ENCODE measurements at places on chromosomes 12 and 14.

DNA sequence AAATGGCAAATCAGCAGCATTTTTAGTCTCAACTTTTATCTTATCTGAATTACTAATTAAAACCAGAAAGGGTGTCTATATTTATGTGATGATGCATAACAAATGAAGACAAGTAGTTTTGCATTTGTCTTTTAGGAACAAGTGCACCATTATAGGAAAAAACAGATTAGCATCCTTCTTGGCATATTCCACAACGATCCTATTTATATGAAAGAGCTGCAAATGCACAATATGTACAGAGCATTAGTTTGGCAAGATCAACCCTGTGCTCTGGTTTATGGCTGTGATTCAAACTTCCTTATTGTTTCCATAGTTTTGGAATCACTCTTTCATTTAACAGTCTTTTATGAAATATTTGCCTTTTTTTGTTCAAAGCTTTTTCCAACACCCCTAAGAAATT lies 486.8 kb downstream of the KCNH5 start:
- no peak for DNase-seq

GRCh38 chr14:36439766-36440165 lies 80.3 kb downstream of the NKX2-1 start:
- no peak for DNase-seq

DNA sequence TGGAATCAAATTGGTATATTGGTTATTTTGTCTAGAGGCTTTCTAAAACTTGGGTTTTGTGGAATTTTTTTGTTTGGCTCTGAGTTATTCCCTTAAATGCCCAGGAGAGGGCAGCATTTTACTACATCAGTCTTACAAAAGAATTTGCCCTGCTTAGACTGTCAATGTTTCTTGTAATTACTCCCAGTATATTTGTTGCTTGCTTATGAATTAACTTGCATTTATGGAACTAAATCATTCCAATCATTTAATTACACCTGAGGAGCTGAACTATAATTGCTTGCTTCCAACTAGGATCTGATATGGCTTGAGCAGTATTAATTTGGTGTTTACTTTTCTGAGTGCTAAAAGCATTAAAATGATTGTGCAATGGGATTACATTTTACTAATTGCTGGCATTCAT lies 48.7 kb downstream of the MIPOL1 start:
- DNase-seq = no peak

DNA sequence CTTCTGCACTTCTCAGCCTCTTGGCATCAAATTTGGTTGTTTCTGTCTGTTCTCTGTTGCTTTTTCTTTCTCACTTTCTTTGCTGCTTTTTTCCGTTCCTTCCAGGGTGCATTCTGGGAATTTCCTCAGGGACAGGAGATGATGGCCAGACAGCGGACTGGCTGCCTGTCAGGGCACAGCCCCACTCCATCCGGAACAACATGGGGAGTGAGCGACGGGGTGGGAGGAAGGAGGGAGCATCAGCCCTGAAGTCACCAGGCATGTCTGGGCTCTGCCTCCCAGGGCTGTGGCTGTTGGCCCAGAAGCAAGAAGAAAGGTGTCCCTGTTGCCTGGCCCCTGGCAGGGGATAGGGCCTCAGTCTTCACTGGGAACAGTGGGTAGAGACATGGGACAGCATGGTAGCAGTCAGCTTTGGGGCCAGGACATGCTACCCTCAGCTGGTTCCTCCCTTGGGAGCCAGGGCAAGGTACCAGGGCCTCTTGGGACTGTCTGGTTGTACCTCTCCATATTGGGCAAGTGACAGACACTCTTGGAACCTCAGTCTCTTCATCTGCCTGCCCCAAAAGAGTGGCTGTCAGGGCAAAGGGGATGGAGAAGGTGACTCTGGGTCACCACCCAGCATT lies 8.6 kb downstream of the PGF start:
- DNase-seq = no peak

DNA sequence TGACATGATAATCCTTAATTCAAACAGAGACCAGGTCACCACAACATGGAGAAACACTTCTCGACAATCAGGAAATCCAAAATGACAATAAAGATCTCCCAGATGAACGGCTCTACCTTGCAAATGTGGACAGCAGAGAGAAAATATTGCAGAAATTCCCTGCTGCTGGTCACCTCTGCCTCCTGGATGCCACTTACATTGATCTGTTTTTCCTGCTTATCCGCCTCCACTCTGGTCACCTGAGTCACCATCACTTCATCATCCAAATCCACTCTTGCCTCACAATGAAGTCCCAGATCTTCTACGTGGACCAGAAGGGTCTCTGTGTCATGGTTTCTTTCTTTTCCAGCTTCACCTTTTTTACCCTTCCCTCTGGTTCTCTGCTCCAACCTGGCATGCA lies 21.1 kb downstream of the TTC9 start:
- no peak for DNase-seq

GRCh38 chr14:24995016-24995415 lies 54.9 kb downstream of the STXBP6 start:
- DNase-seq = no peak

- no peak for DNase-seq
Measured at GRCh38 chr12:39464976-39465695, 22.2 kb upstream of the KIF21A start.

DNA sequence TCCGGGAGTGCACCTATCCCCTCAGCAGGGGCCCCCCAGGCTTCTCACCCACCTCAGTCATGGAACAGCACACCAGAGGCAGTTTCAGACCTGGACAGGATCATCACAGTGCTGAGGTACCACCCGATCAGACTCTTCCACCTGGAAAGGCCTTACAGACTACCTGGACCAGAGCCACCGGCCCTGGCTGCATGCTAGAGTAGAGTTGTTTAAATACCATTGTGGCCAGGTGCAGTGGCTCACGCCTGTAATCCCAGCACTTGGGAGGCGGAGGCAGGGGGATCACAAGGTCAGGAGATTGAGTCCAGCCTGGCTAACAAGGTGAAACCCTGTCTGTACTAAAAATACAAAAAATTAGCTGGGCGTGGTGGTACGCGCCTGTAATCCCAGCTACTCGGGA lies 61.5 kb downstream of the TSPAN11 start:
- no peak for DNase-seq

DNA sequence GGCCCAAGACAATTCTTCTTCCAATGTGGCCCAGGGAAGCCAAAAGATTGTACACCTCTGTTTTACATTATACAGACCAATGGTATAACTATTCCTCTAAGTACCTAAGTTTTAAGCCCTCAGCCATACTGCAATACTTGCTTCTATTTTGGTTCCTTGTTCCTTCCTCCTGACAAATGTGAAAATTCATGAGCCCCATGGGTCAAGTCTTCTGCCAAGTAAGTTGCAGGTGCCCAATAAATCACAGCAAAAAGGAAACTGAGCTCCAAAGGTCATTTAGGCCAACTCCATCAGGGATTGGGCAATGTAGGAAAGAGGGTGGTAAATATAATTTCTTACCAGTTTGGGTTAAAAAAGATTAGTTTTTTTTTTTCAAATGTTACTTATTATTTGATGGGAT lies 57.7 kb upstream of the NPFF start:
- no peak for DNase-seq

GRCh38 chr12:51071663-51072062 lies 11.7 kb downstream of the CSRNP2 start:
- no peak for DNase-seq

DNA sequence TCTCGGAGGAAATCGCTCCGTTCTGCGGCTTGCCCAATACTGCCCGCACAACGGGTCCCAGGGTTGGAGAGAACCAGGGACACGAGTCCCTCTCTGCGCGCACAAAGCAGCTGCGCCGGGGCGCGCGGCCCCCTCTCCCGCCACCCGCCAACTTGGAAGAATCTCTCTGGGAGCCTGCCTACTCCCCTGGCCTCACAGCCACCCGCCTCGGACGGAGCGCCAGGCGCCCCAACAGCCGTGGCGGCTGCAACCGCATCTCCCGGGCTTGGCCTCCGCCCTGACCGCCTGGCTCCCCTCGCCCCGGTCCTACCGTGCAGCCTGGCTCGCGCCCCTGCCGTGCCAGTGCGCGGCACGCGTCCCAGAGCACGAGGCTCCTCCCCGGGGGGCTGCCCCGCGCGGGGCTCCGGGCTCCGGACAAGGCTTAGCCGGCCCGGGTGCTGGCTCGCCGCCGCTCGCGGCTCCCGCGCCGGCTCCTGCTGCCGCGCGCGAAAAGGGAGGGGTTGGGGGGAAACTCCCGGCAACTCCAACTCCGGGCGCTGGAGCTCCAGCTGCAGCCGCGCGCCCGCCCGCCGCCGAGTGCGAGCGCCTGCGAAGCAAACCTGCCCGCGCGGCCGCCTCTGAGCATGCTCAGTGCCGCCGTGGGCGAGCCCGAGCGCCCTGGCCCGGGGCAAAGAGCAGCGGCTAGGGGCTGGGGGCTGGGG lies at the start of gene STXBP6:
TSS of gene STXBP6 (minus strand) at position 580 of the 701 bp plus-strand sequence. CDS start 75,329 bp downstream, outside the sequence.
- no peak for DNase-seq

GRCh38 chr12:11500861-11501230 lies 105.5 kb upstream of the PRB2 start:
- no peak for DNase-seq

GRCh38 chr14:26255213-26255612 lies 342.6 kb downstream of the NOVA1 start:
- no peak for DNase-seq

- no peak for DNase-seq
Measured at GRCh38 chr12:112964067-112964670, 14.2 kb upstream of the OAS2 start.

- DNase-seq = no peak
Measured at GRCh38 chr12:39626033-39626814, 6.6 kb upstream of the ABCD2 start.

GRCh38 chr12:26341491-26341890 lies 146.1 kb downstream of the SSPN start:
- DNase-seq = no peak

DNA sequence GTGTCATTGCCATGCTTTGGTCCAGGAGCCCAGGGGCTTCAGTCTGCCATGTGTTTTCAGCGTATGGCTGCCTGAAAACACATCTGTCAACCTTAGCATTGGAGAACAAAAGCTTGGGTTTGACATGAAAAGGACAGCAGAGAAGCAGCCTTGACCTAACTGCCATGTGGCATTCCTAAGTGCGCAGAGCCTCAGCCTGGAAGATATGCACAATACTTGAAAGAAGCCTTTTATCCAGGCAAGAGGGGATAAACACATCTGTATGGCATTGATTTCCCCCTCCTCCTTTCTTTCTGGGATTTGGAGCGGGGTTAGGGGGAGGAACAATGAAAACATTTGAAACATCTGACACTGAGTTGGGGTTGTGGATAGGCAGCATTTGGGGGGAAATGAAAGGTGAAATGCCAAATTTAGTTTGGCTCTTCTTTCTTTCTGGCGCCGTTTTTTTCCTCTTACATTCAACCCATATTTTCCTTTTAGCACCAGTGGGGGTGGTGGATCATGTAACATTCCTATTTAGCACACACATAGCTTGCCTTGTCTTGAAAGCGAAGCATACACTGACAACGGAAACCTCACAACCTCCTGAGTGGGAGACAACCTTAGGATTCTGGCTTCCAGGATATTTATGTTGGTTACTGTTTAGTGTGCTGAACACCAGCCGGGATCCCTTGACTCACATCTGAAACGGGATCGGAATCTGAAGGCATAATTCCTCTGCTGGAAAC lies 177.0 kb downstream of the C12orf75 start:
- DNase-seq = no peak

All from GM12878 (cell line).